Globus pallidus (tissue), 1 donor: ENCODE measurements at places on chromosomes 11 and 22.
A peak's percentile ranks its signal among the peaks of the same experiment; 100 is the strongest.

GRCh38 chr11:128522943-128523518 is 64.3 kb downstream of the ETS1 start:
- DNase-seq, result peak; percentile 20

DNA sequence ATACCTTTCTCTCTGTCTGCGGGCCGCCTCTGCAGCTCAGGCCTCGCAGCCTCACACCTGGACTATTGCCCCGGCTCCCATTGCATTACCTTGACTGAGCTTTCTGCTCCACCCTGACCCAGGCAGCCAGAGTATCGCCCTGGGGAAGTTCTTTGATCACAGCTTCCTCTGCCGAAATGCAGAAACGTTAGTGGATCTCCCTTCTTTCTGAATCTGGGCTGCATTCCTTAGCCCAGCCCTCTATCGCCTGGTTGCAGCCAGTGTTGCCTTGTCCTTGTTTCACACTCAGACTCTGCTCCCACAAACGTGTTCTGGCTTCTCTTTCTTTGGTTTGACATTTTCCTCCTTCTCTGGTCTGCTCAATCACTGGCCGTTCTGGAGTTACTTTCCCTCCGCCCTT is 195.7 kb downstream of the ADAMTS15 start:
- no peak for DNase-seq

DNA sequence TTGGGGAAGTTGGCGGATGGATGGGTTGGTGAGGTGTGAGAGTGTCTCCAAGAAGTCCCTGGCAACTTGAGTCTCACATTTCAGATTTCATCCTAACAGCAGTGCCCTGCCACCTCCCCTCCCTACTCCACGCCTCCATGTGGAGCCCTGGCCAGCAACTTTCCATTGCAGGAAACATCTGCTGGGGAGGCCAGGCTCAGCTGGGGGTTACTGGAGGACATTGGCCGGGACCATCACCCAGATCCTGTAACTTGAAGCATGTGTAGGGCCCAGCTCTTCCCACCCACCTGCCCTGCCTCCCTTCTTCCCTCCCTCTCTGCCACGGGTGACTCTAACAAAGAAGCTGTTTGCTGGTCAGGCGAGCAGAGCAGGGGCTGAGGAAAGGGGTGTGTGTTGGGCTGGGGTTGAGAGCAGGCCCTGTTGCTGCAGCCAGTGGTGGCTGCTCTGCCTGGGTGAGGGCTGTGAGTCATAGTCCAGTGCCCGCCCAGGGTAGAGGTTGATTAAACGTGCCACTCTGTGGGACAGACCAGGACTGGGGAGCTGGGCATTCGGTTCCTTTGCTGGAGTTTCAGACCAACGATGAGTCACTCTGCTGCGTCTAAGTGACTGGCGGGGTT is 64.0 kb downstream of the SCN3B start:
- no peak for DNase-seq

GRCh38 chr11:107973641-107974040 is 35.1 kb upstream of the CUL5 start:
- no peak for DNase-seq

DNA sequence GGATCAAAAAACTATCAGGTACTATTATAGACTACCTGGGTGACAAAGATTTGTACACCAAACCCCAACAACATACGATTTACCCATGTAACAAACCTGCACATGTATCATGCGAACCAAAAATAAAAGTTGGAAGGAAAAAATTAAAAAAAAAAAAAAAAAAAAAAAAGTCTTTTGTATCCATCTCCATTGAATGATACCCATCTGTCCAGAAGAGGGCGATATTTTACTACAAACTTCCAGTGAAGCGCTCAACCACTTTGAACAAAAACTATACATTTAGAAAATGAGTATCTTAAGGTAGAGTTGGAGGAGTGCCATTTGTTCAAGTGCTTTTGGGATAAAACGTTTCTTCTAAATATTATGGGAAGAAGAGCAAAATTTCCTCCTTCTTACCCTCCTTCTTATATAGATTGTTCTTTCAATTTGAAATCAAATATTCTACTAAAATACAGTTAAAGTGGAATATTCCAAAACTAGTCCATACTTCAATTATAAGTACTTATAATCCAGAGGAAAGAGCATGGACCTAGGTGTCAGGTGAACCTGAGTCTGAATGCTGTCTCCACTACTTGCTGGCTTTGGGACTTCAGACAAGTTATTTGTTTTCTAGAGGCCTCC is 23.3 kb downstream of the ARL14EP start:
- peak; percentile 33 for DNase-seq

GRCh38 chr11:129374993-129375750 is 476 bp upstream of the BARX2 start:
- no peak for DNase-seq

- DNase-seq, result no peak
These were observed 9.7 kb upstream of the RCN1 start for GRCh38 chr11:32081129-32081641.

DNA sequence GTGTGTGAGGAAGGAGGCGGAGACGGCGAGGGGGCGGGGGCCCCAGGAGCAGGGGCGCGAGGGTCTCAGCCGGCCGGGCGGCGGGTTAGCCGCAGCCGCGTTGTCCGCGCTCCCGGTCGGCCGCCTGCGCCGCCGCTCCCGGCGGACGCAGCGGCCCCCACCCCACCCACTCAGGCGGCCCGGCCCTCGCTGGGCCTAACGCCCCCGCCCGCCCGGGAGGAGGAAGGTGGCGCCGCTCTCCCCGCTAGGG is at the start of gene FCHSD2:
Gene FCHSD2 (minus strand): TSS at position 191 of the 250 bp plus-strand sequence. CDS start 441 bp downstream, outside the sequence.
- DNase-seq, result no peak

GRCh38 chr11:110294509-110294908 is 1.9 kb downstream of the RDX start:
- peak; percentile 67 for DNase-seq

- DNase-seq, result no peak
These were observed at the start of gene SLC22A12 for GRCh38 chr11:64590763-64591221. TSS of gene SLC22A12 (plus strand) at chr11:64591220. CDS start at chr11:64591557, 337 bp downstream.

DNA sequence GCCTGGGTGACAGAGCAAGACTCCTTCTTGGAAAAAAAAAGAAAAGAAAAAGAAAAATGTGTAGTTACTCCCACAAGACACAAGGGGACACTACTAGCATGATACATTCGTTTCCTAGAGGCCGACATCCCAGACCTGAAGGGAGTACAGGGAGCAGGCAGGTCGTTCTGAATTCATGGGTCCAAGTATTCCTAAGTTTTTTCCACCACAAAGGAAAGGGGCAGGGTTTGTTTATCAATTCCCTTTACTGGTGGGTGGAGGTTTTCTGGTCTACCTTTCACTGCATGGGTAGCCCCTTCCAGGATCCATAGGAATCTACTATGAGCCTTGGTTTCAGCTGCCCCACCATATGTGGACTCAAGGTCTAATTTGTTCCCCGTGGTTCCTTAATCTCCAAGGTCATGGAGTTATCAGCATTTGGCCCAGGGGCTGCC is 11.8 kb downstream of the TIGD3 start:
- DNase-seq, result peak; percentile 70

- no peak for DNase-seq
These were observed 340.3 kb upstream of the DDI1 start for GRCh38 chr11:103696123-103696522.

DNA sequence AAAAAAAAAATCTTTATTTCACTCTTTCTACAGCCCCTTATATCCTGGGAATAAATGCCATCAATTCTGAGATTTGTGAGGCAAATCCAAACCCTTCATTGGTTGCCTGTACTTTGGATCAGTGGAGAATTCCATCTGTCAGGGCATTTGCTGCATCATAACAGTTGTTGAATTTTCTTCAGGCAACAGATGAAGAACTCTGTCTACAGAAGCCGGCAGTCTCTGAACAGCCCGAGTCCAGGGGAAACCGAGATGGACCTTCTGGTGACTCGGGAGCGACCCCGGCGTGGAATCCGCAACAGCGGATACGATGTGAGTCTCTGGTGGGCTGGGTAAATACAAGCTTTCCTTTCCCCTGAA is 82.3 kb downstream of the C11orf91 start:
- DNase-seq, result no peak

DNA sequence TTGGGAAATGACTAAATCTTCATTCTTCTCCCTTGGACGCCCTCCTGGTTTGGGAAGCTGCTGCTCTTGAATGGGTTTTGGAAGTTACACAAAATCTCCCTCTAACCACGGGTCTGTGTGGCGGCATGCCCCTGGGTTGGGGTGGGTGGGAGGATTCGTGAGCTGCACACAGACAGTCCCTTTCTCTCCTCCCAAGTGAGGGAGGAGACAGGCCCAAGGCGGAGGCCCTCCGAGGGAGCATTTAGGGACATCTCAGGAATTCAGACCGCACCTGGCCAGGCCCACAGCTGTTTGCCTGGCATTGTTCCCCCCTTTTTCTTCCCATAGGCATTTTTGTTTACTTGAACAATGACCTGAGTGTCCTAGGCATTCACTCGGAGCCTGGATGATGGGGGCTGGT is 94.1 kb downstream of the MPPED1 start:
- no peak for DNase-seq

DNA sequence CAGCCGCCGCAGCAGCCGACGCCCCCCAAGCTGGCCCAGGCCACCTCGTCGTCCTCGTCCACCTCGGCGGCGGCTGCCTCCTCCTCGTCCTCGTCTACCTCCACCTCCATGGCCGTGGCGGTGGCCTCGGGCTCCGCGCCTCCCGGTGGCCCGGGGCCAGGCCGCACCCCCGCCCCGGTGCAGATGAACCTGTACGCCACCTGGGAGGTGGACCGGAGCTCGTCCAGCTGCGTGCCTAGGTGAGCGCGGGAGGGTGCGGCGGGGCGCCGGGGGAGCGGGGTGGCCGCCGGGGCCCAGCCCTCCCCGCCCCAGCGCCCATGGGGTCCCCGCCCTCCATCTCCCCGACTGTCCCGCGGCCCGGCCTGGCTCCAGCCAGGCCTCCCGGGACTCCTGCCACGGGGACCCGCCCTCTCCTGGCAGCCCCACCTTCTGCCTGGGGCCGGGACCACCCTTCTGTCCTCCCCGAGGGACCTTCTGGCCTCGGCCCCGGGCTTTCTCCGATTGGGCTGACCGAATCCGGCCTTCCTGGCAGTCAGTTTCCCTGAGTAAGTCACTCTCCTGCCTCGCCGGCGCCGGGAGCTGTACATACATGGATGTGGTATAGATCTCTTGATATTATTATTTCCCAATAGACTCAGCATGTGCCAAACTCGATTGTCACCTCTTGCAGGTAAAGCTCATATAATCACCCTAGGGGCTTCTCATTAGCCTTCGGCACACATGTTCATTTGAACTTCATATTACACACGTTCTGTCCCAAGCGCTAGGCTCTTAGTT is 720 bp downstream of the PACS1 start:
- no peak for DNase-seq

GRCh38 chr11:128262463-128263345 is 324.7 kb downstream of the ETS1 start:
- no peak for DNase-seq

- DNase-seq, result no peak
These were observed 29.0 kb downstream of the C22orf31 start for GRCh38 chr22:29032584-29032983.

DNA sequence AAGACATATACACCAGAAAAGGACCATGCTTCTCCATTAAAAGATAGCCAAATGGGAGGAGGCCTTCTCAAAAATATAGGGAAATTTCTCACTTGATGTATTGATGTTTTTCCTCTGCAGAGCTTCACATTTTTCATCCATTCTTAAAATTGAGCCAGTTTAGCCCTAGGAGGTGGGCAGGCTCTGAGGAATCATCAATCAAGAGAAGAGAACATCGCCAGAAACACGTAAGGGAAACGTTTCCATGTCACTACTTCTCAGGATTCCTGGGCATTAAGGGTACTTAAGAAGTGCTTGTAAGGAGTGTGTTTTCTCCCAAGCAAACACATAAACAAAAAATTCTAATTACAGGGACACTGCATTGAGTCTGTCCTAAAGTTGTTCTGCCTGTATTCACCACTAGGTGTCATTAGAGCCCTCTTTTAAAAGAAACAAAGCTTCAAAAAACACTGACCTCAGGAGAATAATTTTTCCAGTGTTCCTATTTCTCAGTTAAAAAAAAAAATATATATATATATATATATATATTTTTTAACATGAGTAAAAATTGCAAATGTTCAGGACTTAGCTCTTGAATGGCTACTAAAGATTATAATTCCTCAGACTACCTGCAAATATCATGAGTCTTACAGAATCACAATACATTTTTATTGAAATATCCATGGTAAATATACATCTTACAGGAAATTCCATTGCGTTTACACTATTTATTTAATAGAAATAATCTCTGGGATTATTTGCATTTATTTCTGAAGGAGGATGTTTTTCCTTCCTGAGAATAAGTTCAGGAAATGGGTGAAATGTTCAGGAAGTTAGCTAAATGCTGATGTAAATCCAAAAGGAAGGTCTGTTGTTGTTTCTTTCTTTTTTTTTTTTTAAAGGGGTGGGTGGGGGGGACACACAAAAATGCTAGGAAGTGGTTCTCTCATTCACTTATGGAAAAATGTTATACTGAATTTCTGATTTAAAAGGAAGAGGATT is 16.0 kb downstream of the FZD4 start:
- DNase-seq, result peak; percentile 59

DNA sequence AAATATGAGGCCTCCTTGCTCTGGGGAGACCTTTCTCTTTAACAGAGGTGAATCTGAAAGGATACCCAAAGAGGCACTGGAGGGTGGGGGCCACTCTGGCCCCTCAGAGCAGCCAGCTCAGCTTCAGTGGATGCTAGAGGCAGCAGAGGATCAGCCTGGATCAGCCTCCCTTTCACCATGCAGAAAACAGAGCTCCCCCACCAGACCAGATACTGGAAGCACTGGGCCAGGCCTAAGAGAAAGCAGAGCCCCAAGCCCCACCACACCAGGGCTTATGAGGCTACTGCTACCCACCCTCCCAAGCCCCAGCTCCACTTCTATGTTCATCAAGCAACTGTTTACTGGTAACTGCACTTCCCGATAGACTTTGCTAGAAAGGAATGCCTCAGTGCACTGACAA is 4.0 kb upstream of the SLC43A3 start:
- no peak for DNase-seq

GRCh38 chr11:823441-824291 is 4.1 kb upstream of the CRACR2B start:
- DNase-seq, result no peak

DNA sequence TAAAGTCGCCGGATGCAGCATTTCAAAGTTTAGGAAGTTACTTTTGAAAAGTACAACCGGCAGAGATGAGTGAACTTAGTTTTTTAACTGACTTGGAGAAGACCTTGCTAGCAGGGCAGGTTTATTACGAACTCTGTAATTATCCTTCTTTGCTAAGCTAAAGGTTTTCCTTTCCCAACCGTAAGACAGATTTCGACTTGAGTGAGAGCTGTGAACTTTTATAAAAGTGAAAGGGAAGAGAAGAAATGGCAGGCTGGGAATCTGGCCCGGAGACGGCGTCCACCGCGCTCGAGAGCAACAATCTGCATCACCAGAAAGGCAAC is 659 bp upstream of the TEAD1 start:
- DNase-seq, result peak; percentile 25

DNA sequence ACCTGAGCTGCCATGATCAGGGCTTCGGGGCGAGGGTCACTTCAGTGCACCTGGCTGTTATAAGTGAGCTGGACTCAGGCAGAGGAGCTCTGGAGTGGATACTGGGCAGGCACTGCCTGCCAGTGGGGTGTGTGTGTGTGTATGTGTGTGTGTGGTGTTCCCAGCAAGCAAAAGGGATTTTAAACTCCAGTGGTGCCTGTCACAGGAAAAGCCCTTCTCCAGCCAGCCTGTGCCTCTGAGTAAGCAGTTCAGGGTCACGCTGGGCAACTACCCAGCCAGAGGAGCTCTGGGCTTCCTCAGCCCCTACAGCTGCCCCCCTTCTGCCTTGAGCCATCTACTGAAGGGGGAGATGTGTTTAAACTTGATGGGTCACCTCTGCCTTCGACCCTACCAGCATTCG is 109.0 kb downstream of the OSBP2 start:
- DNase-seq, result no peak

GRCh38 chr22:20428496-20429253 is 8.9 kb downstream of the SCARF2 start:
- DNase-seq, result no peak

GRCh38 chr11:11841116-11841722 is 553 bp upstream of the USP47 start:
- peak; percentile 79 for DNase-seq
